Brain pericyte (primary cell): ENCODE measurements at places on chromosomes 1 and 21.

- no peak for DNase-seq
Measured at GRCh38 chr1:62462370-62462769, 25.5 kb downstream of the USP1 start.

DNA sequence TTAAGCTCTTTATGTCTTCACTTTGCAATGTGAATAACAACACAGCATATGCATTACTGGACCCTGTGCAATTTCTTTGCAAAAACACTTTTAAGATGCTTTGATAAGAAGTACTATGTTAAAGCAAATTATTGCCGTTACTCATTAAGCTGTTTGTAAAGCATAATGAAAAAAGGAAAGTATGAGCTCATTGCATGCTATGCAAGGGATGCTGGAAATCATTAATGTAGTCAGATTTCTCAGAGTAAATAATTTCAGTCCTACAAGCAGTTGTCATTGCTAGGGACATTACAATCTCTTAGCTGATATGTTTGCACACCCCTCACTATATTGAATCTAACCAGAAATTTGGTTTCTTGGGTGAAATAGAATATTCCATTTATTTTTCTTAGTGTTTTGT is 982.5 kb upstream of the ADGRL2 start:
- no peak for DNase-seq

- DNase-seq, result peak; percentile 39
Measured at GRCh38 chr1:203839081-203839480, 22.3 kb upstream of the SNRPE start.

GRCh38 chr21:34948157-34948556 is 100.9 kb downstream of the RUNX1 start:
- DNase-seq, result no peak

DNA sequence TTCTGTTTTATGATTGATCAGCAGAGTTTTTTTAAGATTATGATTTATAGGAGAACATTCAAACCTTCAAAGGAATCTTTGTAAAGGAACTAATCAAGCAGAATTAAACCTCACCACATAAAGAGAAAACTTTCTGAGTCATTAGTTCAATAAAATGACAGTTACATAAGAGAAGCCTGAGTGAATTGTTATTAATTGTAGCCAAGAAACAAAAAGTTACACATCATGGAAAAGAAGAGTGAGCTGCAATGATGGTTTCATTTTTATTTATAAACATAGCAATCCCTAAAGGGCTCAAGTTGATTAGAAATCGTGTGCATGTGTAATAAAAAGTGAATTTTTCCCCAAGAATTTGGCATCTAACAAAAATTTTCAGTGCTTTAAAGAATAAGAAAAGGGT is 731.4 kb downstream of the LTN1 start:
- DNase-seq, result no peak

DNA sequence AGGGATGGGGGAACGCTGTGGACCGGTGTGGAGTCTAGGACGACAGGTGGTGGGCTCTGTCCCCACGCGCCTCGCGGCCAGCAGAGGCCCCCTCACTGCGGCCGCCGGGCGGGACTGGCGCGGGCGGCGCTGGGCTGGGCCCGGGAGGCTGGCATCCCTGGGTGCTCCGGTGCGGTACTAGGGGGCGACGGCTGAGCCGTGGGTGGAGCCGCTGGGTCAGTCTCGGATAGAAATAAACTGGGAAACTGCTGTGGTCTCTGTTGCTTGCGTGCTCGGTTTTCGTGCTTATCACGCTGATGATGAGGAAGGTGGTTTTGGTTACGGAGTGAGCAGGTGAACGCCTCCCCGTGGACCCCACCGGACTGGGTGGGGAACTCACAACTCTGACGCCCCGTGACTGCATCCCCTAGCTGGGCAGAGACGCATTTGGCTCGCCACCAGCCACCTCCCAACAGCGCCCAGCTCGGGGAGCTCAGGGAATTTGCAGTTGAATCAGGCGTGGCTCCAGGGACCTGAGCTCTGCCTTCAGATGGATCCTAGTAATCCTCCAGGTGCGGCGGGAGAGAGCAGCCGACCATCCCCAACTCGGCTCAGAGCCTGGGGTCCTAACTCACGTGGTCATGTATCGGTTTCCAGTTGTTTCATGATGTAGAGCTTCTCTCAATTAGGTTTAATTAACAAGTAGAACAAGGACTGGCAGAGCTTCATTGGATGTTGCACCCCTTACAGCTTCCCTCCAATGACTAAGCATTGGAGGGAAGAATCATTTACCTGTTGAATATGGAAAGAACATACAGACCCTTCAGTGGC is 32.1 kb downstream of the HSD17B7 start:
- DNase-seq, result no peak

GRCh38 chr21:34836103-34836932 is 167.5 kb downstream of the CLIC6 start:
- peak; percentile 98 for DNase-seq

GRCh38 chr1:151367658-151368392 is 4.7 kb downstream of the SELENBP1 start:
- DNase-seq, result no peak

- DNase-seq, result no peak
Measured at GRCh38 chr1:204568576-204569315, 52.5 kb downstream of the MDM4 start.

DNA sequence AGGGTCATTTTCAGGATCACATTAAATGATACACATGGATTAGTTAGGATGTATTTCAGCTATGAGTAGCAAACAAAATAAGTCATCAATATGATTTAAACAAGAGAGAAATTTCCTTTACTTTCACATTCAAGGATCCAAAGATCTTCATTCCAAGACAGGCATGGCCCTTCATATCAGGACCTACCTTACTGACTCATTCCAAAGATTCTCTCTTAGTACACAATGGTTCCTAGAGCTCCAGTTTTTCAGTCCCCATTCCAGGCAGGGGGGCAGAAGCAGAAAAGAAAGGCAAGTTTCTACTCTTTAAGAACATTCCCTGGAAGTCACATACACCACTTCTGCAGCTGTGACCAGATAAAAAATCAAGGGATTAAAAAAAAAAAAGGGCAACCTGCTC is 23.7 kb downstream of the RGS2 start:
- DNase-seq, result no peak

DNA sequence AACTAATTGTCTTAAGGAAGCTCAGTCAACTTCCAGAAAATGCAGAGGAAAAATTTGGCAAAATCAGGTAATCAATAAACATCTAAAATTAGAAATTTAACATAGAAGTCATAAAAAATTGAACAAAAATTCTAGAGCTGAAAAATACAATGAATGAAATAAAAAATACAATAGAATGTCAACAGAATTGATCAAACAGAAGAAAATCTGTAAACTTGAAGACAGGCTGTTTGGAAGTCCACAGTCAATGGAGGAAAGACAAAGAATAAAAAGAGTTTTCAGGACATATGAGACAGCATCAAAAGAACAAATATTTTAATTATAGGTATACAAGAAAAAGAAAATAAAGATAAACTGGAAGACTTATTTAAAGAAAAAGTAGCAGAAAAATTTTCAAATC is 469.0 kb downstream of the RWDD3 start:
- no peak for DNase-seq

DNA sequence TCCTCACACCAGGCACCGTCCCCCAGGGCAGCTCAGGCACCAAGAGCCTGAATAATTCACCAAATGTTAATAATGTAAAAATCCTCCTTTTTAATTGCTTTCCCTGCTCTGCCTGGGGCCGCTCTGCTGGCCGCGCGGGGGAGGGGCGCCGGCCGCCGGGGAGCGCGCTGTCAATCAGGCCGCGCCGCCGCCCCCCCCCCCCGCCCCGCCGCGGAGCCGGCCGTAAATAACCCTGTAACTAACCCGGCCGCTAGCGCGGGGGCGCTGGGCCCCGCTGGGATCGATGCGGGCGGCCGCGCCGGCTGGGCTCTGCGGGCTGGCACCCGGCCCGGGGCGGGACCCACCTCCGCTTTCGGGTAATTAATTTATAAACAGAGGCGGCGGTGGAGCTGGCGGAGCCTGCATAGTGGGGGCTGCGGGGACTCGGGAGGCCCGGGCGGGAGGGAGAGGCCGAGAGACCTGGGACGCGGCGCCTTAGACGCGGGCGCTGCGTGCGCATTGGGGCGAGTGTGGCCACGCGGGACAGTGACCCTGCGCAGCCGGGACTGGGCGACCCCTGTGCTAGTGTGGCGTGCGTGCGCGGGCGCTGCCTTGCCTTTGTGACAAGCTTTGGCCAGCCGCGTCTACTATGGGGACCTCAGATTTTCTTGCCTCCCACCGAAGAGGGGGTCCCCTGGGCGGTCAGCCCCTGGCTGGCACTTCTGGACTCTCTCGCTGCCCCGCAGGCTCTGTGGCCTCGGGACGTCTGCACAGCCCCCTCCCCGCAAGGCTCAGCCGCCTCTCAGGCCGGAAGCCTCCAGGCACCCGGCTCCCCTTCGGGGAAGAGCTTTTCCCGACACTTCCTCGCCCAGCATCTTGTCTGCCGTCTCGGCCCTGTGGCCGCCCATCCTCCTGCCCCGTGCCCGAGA is 16.6 kb downstream of the SAMD11 start:
- no peak for DNase-seq

DNA sequence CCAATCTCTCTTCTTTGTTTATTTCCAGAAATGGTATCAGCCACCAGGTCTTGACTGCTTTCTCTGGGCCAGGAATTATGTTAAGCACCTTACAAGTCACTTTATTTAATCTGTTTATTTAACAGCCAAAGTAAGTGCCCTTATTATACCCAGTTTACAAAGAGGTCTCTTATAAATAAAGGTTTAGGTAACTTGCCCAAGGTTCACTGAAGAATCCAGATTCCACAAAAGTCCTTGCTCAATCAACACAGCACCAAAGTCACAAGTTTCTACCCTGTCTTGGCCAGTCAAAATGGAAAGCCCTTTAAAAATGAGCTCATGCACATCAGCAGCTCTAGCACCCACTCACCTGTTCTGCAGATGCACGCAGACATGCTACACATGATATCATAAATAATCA is 28.0 kb upstream of the ATP1A1 start:
- DNase-seq, result no peak

DNA sequence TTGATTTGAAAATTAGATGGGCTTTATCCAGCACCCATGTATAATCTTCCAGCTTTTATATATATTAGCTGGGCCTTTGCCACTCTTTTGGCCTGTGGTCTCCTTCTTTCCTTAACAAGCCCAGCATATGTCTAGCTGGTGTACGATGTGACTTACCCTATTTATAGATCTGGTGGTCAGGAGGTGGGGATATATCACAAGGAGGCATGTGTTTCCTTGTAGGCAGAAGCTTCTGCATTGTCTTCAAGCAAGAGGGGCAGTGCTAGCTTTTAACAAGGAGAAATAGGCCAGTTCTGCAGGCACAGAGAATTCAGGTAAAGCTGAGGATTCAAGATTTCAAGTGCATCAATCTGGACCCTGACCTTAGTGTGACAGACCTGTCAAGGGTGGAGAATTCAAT is 38.0 kb upstream of the DNASE2B start:
- DNase-seq, result no peak

- DNase-seq, result no peak
Measured at GRCh38 chr1:171019971-171020370, 70.7 kb upstream of the FMO3 start.

- no peak for DNase-seq
Measured at GRCh38 chr1:202998836-202999750, 8.1 kb upstream of the TMEM183A start.

DNA sequence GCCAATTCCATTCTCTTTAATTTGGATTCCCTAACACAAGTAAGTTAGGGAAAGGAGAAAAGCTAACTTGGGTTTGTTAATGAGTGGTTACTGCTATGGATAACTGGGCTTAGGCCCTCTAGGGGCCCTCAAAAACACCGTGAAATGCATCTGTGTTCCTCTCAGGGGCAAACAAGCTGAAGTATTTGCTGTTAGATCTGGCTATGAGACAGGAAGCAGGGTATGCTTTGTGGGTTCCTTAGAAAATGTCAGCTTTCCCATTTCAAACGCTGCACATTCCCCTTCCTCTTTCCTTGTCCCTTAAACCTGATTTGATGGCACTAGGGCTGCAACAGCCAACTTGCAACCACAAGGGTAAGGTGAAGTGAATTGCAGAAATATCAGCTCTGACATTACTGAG is 5.7 kb upstream of the CAP1 start:
- no peak for DNase-seq

GRCh38 chr1:162314206-162314605 is 62.4 kb downstream of the SPATA46 start:
- DNase-seq, result no peak

- peak; percentile 73 for DNase-seq
Measured at GRCh38 chr1:61184040-61184713, 101.8 kb downstream of the NFIA start.

GRCh38 chr1:17235135-17235885 is 13.6 kb upstream of the PADI3 start:
- no peak for DNase-seq

DNA sequence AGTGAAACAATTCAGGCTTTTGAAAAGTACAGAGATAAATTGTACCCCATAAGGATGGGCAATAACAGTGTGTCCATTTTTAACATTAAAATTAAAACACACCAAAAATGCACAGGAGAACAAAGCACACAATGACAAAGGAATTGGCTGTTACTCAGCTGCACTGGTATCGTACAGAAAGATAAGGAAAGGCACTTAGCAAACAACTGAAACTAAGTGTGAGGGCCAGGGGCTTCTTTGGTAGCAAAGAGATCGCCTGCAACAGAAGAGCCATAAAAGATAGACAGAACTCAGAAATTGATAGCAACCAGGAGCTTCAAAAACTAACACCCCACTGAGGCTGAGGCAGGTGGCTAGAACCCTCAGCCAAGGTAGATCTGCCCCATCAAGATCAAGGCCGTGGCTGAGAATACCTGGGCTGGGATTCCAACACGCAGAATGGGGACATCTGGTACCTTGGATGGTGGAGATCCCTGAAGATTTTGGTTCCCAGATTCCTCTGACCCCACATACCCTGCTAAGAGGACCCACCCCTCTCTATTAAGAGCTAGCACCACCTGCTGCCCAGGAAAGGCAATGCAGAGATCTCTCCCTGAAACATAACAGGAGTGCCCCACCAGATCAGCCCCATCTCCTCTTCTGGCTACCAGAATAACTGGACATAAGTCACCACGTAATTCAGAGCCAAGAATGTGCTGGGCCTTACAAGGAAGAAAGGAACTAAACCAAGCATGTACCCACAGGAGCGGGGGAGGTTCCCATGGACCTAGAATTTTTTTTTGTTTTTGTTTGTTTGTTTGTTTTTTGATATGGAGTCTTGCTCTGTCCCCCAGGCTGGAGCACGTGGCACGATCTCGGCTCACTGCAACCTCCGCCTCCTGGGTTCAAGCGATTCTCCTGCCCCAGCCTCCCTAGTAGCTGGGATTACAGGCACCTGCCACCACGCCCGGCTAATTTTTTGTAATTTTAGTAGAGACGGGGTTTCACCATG is 16.2 kb downstream of the PLEKHO1 start:
- no peak for DNase-seq

- no peak for DNase-seq
Measured at GRCh38 chr1:247417831-247418230, 1.9 kb downstream of the NLRP3 start.

DNA sequence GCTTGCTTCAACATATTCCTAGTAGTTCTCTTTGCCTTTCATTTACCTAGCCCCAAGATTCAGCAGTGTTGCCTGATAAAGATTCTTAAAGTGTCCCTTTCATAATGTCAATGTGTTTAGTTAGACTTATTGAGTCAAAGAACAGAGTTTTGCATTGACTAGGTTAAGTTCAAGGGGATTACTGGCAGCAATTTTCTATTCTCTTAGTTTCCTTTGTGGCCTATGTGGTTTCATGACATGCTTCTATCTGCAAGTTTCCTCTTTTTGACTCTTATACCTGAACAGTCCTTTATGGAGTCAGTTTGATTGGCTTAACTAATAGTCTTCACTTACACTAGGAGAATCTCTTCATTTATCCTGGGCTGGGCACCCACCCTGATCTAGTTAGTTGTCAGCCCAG is 151.3 kb downstream of the ADGRL4 start:
- DNase-seq, result no peak
